ENCODE measurements at places on chromosomes 6 and 20. TPM values are rescaled to one million over a fixed set of nuclear protein-coding genes. Genes with fewer than 3 reads are reported as not detected.

The KCNK15 gene
- total RNA-seq: 5.0 TPM

The SLC17A3 gene
- total RNA-seq: 0.10 TPM

The KCNG1 gene
- total RNA-seq: 0.15 TPM

The PMEPA1 gene
- 17.6 TPM for total RNA-seq

The TNNC2 gene
- total RNA-seq: 3.4 TPM

The SLC2A10 gene
- 16.7 TPM for total RNA-seq

- no peaks in the 10 kb centered on the region for H3K36me3 ChIP-seq
- H3K27me3 ChIP-seq: no peaks in the 10 kb centered on the region
- peak overlapping the region; percentile 32 for H3K27ac ChIP-seq
- peak; percentile 81 for DNase-seq
- H3K4me3 ChIP-seq: no peak overlapping the region
- peaks cover 22% of the 10 kb centered on the region for H3K4me1 ChIP-seq
Measured at GRCh38 chr6:36636283-36636682, 42.1 kb downstream of the SRSF3 start.

DNA sequence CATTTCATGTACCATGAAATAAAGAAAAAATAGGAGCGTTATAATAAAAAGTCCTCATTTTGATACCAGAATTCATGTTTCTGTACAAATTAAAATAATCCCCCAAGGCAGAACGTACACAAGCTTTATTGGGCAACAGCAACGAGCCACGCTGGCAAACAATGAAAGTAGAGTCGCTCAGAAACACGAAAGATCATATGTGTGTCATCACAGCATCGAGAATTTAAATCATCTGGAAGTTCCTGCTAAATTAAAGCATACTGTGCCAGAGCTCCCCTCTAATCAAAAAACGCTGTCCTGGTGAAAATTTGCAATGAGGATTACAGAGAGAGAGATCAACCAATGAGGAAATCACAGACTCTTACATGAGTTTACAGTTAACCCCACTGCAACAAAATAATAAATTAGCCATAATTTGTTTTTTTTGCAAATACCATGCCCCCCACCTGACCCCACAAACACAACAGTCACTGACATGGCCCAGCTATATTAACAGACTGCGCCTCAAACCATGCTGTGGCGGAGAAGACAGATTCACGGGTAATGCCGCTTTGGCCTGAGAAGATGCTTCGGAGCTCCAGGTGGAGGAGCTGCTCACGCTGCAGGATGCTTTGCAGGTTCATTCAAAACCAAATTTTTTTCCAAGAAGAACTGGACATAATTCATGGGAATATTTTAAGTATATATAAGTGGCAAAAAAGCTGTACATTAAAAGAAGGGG, 54.3 kb upstream of the NFATC2 start:
- H3K27ac ChIP-seq: no peak overlapping the region
- DNase-seq: no peak
- H3K36me3 ChIP-seq: no peaks in the 10 kb centered on the region
- peaks cover 2% of the 10 kb centered on the region for H3K4me1 ChIP-seq

GRCh38 chr6:9248133-9248532, 812.8 kb upstream of the SLC35B3 start:
- H3K4me1 ChIP-seq: no peaks in the 10 kb centered on the region

GRCh38 chr6:156423075-156423474, 354.1 kb upstream of the ARID1B start:
- no peak overlapping the region for H3K27ac ChIP-seq
- no peak overlapping the region for H3K4me3 ChIP-seq
- no peaks in the 10 kb centered on the region for H3K36me3 ChIP-seq
- no peak for DNase-seq

- H3K4me1 ChIP-seq: peaks cover 5% of the 10 kb centered on the region
- no peak for DNase-seq
- H3K27me3 ChIP-seq: no peaks in the 10 kb centered on the region
Measured at GRCh38 chr6:139856562-139856961, 482.1 kb upstream of the CITED2 start.

- peak; percentile 11 for DNase-seq
- H3K27ac ChIP-seq: no peak overlapping the region
- no peaks in the 10 kb centered on the region for H3K27me3 ChIP-seq
- H3K36me3 ChIP-seq: no peaks in the 10 kb centered on the region
Measured at GRCh38 chr20:57647933-57648785, 27.9 kb upstream of the ZBP1 start.
